ENCODE measurements at places on chromosomes 7 and 10.

DNA sequence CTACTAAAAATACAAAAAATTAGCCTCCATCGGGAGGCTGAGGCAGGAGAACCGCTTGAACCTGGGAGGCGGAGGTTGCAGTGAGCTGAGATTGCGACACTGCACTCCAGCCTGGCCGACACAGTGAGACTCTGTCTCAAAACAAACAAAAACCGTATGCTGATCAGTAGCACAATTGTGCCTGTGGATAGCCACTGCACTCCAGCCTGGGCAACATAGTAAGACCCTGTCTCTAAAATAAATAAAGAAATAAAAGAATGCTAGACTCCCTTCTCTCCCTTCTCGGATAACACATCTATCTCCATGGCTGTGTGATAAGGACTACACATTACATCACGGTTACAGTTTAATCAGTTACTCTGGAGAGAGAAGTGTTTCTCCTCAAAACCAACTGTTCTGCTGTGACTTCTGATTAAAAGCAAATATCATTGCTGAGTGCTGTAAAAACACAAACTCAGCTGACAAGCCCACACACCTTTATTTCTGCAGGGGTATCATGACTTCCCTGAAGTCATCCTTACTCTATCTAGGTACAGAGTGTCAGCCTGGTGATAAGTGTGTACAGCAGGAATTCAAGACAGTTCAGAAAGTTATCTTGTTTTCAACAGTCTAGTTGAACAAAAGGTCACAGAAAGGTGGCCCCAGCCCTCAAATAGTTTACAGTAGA lies 5.3 kb upstream of the ARHGAP19 start:
- DNase-seq, result no peak

GRCh38 chr10:103842605-103843004 lies 12.8 kb downstream of the SH3PXD2A start:
- DNase-seq, result no peak

DNA sequence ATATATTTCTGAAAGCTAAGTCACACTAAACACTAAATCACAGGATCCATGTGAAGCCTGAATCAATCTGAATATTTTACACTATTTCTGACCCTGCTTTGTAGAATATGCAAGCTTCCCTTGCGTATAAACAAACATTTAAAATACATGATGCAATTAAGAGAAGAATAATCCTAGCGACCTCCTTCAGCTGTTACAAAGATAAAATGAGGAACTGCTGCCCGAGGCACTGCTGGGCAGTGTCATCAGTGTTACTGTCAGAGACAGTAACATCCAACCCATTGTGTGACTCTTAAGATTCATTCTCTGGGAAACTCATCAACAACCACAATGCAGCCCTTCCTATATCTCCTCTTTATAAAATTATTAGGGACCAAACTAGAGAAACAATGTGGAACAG lies 61.6 kb downstream of the COBL start:
- no peak for DNase-seq

DNA sequence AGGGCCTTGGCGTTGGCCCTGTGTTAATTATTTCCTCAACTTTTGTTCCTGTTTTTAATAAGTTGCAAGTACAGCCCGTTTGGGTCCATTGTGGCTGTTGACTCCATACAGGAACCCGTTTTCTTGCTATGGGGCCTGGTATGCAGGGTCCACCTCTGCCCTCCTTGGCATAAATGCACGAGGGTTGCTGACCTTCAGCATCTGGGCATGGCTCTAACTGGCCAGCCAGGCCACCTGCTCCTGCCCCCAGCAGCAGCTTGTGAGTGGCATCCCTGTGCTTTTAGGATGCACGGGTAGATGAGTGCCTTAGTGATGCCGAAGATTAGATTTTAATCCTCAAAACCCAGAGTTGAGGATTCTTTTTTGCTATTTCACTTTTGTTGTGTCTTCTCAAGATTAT lies 123.2 kb downstream of the GLRX3 start:
- DNase-seq, result no peak

GRCh38 chr7:20284003-20284770 lies 46.5 kb upstream of the ITGB8 start:
- DNase-seq, result no peak

DNA sequence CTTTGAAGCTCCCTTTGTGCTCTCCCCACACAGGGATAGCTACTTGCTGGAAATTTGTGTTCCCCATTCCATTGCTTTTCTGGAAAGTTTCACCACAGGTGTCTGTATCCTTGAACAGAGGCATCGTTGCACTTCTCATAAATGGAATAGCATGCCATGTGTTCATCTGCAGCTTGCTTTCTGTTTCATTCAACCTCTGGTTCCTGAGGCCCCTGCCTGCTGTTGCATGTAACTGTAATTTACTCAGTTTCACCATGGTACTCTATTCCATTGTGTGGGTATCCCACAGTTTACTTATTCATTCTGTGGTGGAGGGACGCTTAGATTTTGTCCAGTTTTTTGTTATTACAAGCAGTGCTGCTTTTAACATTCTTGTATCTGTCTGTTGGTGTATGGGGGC lies 32.0 kb downstream of the EEPD1 start:
- no peak for DNase-seq

GRCh38 chr10:114955984-114956383 lies 18.0 kb downstream of the TRUB1 start:
- DNase-seq, result no peak

- no peak for DNase-seq
These were observed 252.7 kb downstream of the KIF20B start for GRCh38 chr10:89954061-89954460.

DNA sequence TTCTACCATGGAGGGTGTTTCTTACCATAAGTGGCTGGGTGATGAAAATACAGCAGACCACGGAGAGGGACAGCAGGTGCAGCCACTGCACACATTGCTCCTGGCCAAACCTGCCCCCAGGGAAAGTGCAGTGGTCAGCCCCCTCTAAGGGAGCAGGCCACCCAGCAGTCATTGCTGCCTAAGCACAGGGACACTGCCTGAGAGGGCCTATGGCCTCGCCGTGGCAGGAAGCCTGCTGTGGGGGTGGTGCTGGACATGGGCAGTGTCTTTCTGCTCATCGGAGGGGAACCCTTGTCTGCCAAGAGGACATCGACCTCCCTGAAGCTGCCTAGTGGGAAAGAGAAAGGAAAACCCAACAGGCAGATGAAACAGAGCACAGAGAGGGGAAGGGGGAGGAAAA lies 118.3 kb downstream of the PKD1L1 start:
- no peak for DNase-seq

GRCh38 chr7:17380736-17381662 lies 82.5 kb downstream of the AHR start:
- no peak for DNase-seq

- DNase-seq, result peak; percentile 74
These were observed at the start of gene PRKRIP1 for GRCh38 chr7:102395873-102396709. PRKRIP1 (plus strand) TSS chr7:102396363; CDS start chr7:102396412, 49 bp downstream.

GRCh38 chr7:148633761-148634160 lies 43.2 kb downstream of the C7orf33 start:
- DNase-seq, result no peak

GRCh38 chr7:21724562-21724961 lies 181.7 kb downstream of the DNAH11 start:
- DNase-seq, result no peak

DNA sequence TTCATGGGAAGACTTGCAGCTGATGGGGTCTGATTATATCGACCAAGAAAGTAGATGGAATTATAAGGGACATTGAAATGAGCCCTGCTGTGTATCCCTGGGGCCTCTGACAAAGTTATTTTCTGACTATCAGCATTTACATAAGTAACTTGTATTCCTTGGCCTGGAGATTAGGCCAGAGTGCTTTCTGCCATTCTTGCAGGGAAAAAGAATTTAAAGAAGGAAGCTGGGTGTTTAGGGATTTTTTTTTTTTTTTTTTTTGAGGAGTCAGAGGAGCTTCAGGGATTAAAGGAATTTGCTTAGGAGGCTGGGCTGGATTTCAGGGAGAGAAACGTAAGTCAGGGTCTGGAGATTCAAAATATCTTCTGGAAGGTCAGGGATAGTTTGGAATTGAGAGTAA lies 4.6 kb downstream of the SPAM1 start:
- DNase-seq, result no peak

- DNase-seq, result no peak
These were observed 625.6 kb downstream of the SUGCT start for GRCh38 chr7:40760293-40760964.

DNA sequence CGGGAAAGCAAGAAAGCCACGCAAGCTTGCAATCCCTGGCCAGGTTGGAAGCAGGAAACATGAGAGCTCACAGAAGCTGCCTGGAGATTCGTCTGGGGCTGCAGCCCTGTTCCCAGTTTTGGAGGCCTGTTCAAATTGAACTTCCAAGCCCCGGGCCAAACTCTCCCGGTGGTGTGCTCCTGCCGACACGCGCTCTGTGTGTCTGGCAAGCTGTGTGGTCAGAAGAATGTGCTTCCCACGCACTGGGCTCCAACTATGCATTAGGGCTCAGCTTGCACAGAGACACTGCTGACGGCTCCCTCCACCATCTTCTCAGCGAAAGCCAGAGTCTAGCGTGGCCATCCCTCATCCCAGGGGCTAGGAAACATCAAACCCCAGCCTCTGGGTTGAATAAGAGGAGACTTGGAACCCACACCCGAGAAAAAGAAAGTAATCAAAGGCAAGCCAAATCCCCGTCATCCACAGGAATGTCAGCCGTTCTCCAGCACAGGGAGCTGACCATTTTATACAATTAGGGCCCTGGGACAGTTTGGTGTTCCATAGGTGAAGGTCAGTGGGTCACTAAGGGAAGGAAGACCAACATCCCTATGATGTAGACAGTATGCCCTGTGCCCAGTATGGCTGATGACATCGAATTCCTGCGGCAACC lies 107.2 kb downstream of the FGFR2 start:
- no peak for DNase-seq

GRCh38 chr7:372932-373791 lies 83.2 kb downstream of the FOXL3 start:
- no peak for DNase-seq

GRCh38 chr7:94239661-94240234 lies 154.9 kb upstream of the COL1A2 start:
- DNase-seq, result no peak

- no peak for DNase-seq
These were observed 1361.7 kb downstream of the XPNPEP1 start for GRCh38 chr10:108561649-108562048.

DNA sequence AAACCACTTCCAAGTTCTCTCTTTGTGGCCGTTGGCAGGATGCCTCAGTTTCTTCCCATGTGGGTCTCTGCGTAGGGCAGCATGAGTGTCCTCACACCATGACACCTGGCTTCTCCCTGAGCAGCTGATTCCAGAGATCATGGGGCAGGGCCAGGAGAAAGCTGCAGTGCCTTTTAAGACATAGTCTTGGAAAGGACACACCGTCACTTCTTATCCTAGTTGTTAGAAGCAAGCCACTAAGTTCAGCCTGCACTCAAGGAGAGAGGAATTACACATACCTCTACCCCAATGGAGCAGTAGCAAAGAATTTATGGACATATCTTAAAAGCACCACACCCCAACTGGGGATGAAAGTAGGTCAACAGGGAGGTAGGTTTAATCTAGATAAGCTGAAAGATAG lies 16.4 kb downstream of the NODAL start:
- no peak for DNase-seq

DNA sequence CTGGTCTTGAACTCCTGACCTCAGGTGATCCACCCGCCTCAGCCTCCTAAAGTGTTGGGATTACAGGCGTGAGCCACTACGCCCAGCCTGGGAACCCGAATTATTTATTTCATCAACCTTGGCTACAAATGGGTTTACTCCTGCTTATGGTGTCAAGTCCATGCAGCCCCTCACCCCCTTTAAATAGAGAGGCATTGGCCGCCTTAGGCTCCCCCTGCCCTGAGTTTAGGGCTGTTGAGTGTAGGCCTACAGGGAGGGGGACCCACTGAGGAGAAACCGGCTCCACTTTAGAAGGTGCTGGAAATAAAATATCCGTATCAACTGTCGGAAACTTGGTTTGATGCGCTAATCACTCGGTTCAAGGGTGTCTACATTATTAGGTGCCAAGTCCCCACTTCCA lies 8.7 kb upstream of the SP8 start:
- DNase-seq, result no peak

All from neural crest cell (in vitro differentiated cells).